ENCODE measurements at places on chromosomes 12 and 14. TPM values are rescaled to one million over a fixed set of nuclear protein-coding genes. Genes with fewer than 3 reads are reported as not detected.

DNA sequence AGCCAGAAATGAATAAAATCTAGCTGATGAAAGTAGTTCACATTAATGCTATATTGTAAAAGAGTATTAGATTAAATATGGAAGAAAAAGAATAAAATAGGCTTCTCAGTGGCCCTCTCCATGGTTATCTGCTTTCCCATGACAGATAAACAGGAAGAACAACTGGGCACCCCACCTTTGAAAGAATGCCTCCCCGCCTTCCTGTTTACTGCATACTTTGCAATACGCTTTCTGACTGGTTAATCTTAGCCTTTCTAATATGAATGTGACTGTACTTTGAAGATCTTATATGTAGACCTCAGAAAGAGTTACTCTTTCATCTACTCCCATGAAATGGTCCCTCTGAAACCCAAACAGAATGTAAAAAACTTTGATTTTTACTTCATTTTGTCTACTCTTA lies 34.1 kb upstream of the DAAM1 start:
- DNase-seq, result no peak

- no peak for DNase-seq
Measured at GRCh38 chr12:112167718-112168525, 42.6 kb downstream of the TRAFD1 start.

DNA sequence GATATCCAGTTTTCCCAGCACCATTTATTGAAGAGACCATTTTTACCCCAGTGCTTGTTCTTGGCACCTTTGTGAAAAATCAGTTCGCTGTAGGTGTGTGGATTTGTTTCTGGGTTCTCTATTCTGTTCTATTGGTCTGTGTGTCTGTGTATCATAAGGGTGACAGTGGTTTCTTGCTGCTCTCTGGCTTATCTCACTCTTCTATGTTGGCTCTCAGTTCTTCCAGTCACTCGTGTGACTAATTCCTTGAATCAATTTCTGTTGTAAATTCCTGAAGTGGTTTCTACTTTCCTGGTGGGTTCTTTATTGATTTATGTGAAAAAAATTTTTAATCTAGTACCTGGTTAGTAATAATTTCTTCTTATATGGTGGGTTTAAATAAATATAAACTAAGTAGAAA lies 58.3 kb downstream of the OTOGL start:
- DNase-seq, result no peak

The GPR65 gene
- 1.3 TPM for total RNA-seq

The FGF23 gene
- not detected for total RNA-seq

The GLI1 gene
- 4.2 TPM for total RNA-seq

The FKBP3 gene
- 46.7 TPM for total RNA-seq

- DNase-seq, result no peak
Measured at GRCh38 chr14:73091044-73091443, 32.7 kb downstream of the RBM25 start.

- DNase-seq, result no peak
Measured at GRCh38 chr12:53506450-53506785, 866 bp downstream of the NPFF start.

DNA sequence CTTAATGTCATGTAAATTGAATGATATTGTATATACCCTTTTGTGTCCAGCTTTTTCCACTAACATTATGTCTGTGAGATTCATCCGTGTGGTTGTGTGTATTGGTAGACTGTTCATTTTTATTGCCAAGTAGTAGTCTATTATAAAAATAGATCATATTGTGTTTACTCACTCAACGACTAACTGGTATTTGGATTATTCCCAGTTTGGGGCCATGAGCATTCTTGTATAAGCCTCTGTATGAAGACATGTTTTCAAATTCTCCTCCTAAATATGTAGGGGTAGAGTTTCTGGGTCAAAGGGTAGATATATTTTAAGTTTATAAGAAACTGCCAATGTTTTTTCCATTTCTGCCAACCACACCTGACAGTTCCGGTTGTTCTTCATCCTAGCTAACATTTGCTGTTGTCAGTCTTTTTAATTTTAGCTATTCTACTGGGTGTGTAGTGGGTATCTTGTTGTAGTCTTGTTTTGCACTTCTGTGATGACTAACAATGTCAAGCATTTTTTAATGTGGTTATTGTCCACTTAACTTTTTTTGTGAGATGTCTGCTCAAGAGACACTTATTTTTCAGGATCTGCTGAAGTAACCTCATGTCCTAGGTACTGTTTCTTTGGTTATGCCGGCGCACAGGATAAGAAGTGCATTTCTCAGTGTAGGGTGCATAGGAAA lies 93.2 kb downstream of the DACT1 start:
- no peak for DNase-seq

GRCh38 chr12:4251216-4251891 lies 22.2 kb upstream of the CCND2 start:
- no peak for DNase-seq

GRCh38 chr12:124302241-124302806 lies 7.4 kb downstream of the RFLNA start:
- DNase-seq, result no peak

The MAP1LC3B2 gene
- total RNA-seq, result not detected

GRCh38 chr12:32505067-32505945 lies 105.9 kb downstream of the FGD4 start:
- DNase-seq, result no peak

The LRP1-AS gene
- total RNA-seq, result not detected

- no peak for DNase-seq
Measured at GRCh38 chr12:13695781-13696180, 285.6 kb downstream of the GRIN2B start.

- DNase-seq, result peak; percentile 52
Measured at GRCh38 chr12:22334410-22335100, at the start of gene ST8SIA1. Gene ST8SIA1 (minus strand): TSS chr12:22334707. CDS start chr12:22334232, 475 bp downstream.

GRCh38 chr12:83904175-83904574 lies 1008.4 kb downstream of the SLC6A15 start:
- no peak for DNase-seq

DNA sequence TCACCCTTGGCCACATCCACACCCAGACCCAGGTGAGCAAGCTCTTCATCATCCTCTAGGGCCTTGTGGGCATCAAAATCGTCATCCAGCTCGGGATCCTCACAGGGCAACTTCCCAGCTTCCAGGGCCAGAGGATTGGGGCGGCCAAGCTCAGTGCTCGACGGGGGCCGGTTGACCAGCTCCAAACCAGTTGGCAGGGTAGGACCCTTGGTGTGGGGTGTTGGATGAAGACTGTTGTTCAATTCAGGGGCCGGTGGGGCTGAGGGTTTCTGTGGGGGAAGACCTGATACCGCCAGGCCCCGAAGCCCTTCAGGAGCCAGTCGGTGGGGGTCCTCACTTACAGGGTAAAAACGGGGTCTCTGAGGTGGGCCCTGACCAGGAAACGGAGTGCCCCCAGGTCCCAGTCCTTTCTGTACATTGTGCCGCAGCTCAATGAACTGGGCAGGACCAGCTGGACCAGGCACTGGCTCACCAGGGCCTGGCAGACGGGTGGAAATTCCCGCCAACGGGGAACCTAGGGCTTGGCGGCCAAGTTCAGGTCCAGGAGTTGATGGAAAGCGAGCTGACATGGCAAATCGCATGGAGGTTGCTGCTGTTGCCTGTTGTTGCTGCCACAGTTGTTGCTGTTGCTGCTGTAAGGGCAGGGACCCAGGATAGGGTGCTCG lies 19.8 kb upstream of the PRKAG1 start:
- no peak for DNase-seq

GRCh38 chr12:15477761-15478160 lies 155.5 kb downstream of the PTPRO start:
- no peak for DNase-seq

The CHFR gene
- total RNA-seq, result 67.0 TPM

The MYH6 gene
- total RNA-seq, result not detected

DNA sequence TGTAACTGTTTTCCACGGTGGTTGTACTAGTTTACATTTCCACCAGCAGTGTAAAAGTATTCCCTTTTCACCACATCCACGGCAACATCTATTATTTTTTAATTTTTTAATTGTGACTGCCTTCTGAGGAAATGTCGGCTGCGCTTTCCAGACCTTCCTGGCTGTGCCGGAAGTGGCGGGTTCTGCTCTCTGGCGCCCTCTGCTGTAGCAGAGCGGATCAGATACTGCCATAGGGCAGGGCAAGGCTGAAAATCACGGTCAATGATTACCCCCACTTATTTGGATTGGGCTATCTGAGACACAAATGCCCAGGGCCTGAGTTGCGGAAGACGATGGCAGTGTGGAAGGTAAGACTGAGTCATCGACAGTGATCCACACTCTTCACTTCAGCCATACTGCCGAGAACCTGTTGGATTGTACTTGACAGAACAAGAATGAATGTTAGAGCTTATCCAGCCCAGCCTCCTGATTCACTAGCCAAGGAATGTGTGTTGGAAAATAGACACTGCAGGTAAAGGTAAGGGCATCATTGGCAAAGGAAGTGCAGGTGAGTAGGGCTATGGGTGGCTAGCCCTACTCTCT lies 124.2 kb downstream of the NTF3 start:
- DNase-seq, result no peak

DNA sequence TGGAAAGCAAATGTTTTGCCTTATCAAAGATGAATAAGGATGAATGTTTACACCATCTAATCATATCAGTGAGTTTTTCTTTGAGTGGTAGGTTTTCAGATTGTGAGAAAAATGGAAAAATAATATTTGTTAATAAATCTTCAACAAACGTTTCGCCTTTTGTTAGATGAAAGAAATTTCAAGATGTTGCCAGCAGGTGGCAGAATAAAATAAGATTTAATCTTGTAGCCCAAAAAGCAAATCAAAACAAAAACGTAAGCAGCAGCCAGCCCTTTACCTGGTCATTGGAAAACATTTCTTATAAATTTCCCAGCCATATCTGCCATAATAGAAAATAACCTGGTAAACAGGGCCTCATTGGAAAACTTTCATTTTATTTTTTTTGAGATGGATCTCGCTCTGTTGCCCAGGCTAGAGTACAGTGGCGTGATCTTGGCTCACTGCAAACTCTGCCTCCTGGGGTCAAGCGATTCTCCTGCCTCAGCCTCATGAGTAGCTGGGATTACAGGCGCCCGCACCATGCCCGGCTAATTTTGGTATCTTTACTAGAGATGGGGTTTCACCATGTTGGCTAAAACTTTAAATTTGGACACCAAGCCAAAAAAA lies 15.4 kb upstream of the TMEM120B start:
- no peak for DNase-seq

The FAM181A gene
- not detected for total RNA-seq

DNA sequence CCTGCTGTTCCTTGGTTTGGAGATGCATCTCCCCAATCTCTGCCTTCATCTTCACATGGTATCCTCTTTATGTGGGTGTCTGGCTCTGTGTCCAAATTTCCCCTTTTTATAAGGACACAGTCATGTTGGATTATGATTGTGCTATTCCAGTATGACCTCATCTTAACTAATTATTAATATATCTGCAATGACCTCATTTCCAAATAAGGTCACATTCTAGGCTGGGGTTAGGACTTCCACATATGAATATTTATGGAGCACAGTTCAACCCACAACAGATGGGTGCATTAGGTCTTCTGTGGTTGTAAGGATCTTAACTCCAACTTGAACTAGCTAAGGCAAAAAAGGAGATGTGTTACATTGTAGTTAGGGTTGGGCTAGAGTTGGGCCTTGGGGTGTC lies 69.4 kb downstream of the ADCK1 start:
- no peak for DNase-seq

DNA sequence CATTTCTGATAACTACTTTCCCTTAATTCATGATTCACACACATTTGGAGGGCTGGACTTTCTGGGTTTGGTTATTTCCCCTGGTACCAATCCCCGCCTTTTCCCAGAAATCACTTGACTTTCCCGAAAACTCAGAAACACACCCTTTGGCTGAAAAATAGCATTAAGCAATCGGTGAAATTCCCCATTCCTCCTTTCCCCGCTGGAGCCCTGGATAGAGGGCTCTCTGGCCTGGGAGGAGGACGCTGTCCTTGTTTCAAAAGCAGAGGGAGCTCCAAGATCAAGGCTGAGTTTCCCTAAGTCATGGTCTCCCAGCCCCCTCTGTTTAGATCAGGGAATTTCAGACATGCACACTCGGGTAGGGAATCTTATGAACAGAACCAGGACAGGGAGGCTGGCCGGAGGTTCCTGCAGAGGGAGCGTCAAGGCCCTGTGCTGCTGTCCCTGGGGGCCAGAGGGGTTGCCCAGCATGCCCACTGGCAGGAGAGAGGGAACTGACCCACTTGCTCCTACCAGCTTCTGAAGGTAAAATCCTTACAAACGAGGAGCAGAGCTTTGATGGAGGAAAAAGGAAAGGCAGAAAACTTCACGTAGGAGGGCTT lies at the start of gene C1S:
C1S (plus strand) TSS at position 366 of the 602 bp plus-strand sequence. CDS start 1,195 bp downstream, outside the sequence.
- peak; percentile 85 for DNase-seq

DNA sequence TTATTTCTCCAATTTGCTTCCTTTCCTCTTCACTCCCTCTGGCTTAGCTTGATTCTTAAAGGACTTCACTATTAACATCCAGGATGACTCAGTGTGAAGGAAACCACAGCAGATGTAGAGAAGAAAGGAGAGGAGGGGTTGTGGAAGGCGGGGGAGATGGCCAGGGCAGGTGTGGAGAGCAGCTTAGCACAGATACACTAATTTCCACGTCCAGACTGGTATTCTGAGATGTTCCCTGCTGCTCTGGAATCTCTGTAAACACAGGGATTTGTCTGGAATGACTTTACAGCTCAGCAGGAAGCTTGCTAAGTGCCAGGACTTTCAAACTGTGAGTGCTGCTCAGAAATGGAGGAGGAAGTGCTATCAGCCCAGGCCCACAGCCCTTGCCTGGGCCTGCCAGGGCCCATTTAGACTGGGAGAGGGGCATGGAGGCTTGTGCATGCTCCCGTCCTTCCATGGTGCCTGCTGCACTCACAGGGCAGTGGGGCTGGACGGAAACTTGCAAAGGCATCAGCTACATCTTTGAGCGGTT lies 202.5 kb upstream of the DDHD1 start:
- DNase-seq, result no peak

- no peak for DNase-seq
Measured at GRCh38 chr12:53194973-53195372, 12.1 kb downstream of the ITGB7 start.

The ACOT6 gene
- not detected for total RNA-seq

GRCh38 chr12:56079723-56080555 lies at the start of gene ERBB3:
Gene ERBB3 (plus strand): TSS chr12:56080165. CDS start chr12:56080301, 136 bp downstream.
- peak; percentile 83 for DNase-seq

DNA sequence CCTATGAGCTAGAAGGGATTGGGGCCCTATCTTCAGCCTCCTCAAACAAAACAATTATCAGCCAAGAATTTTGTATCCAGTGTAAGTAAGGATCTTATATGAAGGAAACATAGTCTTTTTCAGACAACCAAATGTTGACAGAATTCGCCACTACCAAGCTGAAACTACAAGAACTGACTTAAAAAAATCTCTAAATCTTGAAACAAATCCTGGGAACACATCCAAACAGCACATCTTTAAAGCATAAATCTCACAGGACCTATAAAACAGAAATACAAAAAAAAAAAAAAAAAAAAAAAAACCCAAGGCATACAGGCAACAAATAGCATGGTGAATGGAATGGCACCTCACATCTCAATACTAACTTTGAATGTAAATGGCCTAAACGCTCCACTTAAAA lies 41.3 kb upstream of the LMNTD1 start:
- DNase-seq, result no peak

The DDX23 gene
- total RNA-seq, result 71.7 TPM

Data from ureter (tissue), 1 donor.